ENCODE measurements at places on chromosomes 13 and 19. TPM values are rescaled to one million over a fixed set of nuclear protein-coding genes. Genes with fewer than 3 reads are reported as not detected.
A peak's percentile ranks its signal among the peaks of the same experiment; 100 is the strongest.

The CABP5 gene
- not detected for total RNA-seq

The SLC10A2 gene
- not detected for total RNA-seq

DNA sequence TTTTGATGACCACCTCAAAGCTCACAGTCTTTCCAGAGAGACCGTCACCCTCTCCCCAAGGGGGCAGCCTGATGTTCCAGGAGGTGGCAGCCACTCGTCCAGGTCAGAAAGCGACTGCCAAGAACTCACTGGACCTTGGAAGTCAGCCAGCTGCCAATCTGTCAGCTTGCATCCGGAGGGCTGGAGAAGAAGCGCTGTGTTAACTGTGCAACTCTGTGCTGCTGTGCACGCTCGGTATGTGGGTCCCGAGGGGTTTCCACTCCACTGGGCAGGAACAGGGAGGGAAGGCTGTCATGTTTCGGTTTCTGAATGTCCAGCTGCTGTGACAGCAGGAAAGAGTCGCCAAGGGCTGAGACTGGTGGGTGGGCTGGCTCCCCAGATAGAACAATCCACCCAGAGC is 89.2 kb downstream of the CACNA1A start:
- DNase-seq = no peak

- no peak for DNase-seq
Measured at GRCh38 chr13:29476046-29476445, 119.4 kb downstream of the SLC7A1 start.

GRCh38 chr13:94196413-94196812 is 283.1 kb downstream of the DCT start:
- DNase-seq = no peak

DNA sequence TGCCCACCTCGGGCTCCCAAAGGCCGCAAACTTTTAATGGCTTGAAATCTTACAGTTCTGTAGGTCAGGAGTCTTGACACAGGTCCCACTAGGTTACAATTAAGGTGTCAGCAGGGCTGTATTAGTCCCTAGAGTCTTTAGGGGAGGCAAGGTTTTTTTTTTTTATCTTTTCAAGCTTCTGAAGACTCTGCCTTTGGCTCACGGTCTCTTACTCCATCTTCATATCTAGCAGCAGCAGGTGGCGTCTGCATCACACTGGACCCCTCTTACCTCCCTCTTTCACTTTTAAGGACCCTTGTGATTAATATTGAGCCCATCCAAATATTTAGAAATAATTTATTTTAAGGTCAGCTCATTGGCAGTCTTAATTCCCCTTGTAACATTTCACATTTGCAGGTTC is 11.6 kb downstream of the MIR17HG start:
- no peak for DNase-seq

GRCh38 chr13:110212529-110212928 is 94.4 kb downstream of the COL4A1 start:
- DNase-seq = no peak

- peak; percentile 44 for DNase-seq
Measured at GRCh38 chr13:30340331-30341250, 33.2 kb upstream of the KATNAL1 start.
